ENCODE measurements at places on chromosomes 16 and 17.

GRCh38 chr17:75878174-75878998, at the start of gene TRIM47:
TSS of gene TRIM47 (minus strand) at chr17:75878581. CDS start at chr17:75878548, 33 bp downstream.
- DNase-seq: no peak

GRCh38 chr16:89536886-89537548, 23.5 kb upstream of the RPL13 start:
- DNase-seq: no peak

GRCh38 chr17:4634976-4635375, 6.5 kb downstream of the ALOX15 start:
- no peak for DNase-seq

DNA sequence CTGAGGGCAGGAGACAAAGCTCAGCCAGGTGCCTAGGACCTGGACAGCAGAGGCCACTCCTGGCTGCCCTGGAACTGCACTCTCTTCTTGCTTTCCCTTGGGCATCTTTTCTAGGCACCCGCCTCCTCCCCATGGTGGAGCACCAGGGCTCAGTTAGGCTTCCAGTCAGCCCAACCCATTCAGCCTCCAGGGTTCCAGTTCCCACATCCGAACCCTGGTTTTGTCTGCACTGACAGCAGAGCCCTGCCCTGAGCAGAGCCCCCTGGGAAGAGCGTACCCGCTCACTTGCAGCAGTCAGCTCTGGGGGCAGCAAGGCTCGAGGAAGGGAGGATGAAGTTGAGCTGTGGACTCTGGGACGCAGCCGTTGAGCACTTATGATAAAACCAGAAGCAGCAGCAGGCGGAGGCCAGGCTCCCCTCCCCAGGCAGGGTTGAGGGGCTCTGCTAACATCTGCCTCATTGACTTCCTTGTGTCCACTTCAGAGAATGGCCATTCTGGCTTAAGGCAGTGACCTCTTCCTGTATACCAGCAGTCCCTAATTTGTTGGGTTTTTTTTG, 213.2 kb downstream of the NTN1 start:
- no peak for DNase-seq

- DNase-seq: no peak
Observed at GRCh38 chr17:77793971-77794235, 164.6 kb upstream of the TNRC6C start.

- DNase-seq: no peak
Observed at GRCh38 chr17:77601054-77601979, 357.2 kb upstream of the TNRC6C start.

DNA sequence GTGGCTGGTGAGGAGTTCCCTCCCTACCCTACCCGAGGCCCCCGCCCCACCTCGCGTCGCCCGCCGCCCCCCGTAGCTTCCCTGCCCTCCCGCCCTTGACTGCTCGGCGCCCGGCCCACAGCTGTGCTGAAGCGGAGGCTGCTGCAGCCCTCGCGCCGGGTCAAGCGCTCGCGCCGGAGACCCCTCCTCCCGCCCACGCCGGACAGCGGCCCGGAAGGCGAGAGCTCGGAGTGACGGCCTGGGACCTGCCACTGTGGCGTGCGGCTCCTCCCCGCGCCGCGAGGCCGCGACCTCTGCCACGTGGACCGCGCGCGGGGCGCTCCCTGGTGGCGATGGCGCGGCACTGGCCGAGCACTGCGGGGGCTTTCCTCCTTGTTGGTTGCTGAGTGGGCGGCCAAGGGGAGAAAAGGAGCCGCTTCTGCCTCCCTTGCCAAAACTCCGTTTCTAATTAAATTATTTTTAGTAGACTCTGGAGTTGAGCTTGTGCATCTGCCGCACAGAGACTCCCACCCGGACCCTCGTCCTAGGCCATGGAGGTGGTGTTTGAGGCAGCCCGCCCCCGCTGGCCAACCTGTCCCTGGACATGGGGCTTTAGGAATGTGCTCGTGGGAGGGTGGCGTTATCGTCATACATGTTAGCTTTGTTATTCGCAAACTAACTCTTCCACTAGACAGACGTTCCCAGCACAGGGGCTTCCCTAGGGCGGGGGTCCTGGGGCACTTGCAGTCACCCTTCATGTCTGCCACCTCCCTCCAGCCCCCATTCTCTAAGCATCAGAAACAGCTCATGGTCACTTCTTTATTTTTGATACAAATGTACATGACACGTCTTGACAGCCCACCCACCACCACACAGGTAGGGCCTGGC, 4.4 kb downstream of the TP53I13 start:
- peak; percentile 61 for DNase-seq
